Upper lobe of left lung (tissue), 6 donors: ENCODE measurements at places on chromosomes 4 and X.

- DNase-seq = no peak
Observed at GRCh38 chrX:15619053-15619755, 18.4 kb upstream of the ACE2 start.

DNA sequence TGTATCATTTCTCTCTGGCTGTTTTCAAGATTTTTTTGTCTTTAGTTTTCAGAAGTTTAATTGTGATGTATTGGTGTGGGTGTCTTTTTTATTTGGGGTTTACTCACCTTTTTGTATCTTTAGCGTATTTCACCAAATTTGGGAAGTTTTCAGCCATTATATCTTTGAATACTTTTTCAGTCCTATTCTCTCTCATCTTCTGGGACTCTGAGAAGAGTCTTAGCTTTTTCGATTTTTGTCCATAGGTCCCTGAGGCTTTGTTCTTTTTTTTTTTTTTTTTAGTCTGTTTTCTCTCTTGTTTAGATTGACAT is 23.8 kb downstream of the KDM6A start:
- DNase-seq = no peak

DNA sequence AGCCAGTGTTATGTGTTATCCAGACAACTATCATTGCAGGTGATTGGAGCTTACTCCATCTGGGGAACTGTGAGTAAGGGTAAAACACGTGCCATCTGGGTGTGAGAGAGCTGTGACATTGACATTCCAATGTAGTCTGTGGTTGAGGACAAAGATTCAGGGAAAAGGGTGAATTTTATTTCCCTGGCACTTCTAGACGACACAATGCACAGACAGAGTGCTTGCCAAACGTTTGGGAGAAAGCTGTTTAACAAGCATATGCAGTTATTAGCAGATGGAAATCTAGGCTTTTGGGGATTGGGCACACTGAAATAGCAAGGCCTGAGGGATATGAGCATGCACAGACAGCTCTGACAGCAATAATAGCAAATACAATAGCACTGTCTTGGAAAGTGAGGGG is 21.3 kb upstream of the CTSO start:
- DNase-seq = no peak

DNA sequence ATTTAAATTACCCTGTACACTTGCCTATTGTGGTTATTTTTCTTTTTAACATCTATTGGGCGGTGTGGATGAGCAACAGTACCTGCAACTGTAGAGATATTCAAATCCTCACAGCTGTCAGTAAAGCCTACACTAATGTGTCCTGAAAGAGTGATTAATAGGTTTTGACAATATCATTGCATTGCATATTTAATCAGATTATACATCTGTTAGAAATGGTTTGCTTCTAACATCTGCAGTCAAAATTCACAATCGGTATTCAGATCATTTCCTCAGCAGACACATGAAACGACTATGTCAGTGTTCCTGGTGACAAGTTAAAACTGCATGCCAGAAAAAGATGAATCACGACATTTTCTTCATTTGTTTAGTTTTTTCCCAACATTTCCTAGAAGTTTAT is 254.6 kb upstream of the EPHA5 start:
- no peak for DNase-seq

- DNase-seq = no peak
Observed at GRCh38 chr4:119939071-119939995, 127.3 kb downstream of the MAD2L1 start.

GRCh38 chr4:189050643-189051042 is 890.0 kb upstream of the FRG1 start:
- no peak for DNase-seq

DNA sequence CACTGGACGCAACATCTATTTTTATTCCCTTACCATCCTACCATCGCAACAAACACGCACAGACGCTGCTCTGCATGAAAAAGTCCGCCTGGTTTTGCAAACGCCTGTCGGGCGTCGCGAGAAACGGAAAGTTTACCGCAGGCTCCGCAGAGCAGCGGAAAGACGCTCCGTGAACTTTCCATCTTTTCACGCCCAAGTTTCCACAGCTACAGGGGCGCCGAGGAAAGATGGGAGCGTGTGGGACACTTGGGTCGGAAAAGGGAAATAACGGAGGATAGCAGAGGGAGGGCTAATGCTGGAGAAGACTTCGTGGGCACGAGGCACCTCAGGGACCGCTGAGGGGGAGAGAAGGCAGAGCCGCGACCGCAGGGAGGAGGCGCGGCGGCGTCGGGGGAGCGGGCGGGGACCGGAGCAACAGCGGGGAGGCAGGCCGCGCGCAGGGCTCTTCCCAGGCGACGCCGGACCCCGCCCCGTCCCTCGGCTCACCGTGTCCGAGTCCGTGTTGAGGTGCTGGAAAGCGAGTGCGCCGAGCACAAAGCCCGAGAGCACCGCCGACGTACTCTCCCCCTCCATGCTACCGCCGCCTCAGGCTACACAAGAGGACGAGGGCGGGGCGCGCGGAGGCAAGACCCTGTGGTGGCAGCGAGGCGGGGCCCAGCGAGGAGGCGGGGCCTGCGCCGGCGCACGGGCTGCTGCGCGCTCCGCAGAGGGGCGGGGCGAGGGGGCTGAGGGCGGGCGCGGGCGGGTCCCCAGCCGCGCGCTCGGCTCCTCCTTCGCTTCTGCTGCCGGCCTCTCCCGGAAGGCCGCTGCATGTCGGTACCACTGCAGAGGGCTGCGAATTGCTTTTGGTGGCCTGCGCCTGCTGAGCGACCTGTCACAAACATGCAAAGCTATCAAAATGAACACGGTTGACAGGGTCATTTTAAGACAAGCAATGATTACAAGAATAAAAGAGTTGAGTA is at the start of gene ABRAXAS1:
ABRAXAS1 (minus strand) TSS at position 601 of the 962 bp plus-strand sequence; CDS start at position 573, 28 bp downstream.
- peak; percentile 98 for DNase-seq

DNA sequence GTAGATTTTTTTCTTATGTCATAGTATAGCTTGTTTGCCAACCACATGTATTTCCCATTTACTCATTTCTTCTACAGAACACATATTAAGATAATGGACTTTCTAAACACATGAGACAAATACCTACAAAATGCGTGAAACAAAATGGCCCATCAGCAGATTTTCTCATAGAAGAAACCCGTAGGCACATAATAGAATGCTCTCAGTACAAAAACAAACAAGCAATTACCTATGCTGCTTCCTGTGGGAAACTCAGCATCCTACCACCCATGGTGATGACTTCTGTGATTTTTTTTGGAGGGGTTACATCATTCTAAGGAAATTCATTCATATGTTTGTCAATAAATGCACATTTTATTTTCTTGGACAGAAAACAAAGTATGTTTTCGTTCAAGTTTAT is 343.6 kb downstream of the SPRY1 start:
- DNase-seq = no peak

- DNase-seq = no peak
Observed at GRCh38 chr4:74319470-74319869, 11.2 kb downstream of the EPGN start.

DNA sequence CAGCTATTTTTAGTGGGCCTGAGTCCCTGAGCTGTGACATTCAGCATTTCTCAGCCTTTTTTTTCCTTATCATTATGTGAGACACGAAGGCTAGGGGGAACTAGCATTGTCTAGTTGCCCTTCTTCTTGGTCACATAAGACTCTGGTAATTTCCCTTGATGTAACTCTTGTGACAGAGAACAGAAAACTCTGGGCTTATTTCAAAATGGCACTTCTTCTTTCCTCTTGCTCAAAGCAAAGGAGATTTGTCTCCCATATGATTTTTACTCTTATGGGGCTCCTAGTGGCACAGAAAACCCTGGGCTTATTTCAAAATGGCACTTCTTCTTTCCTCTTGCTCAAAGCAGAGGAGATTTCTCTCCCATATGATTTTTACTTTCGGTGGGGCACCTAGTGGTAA is 14.7 kb downstream of the ATXN3L start:
- no peak for DNase-seq

GRCh38 chr4:87034527-87034926 is 99.7 kb downstream of the AFF1 start:
- DNase-seq = no peak

GRCh38 chr4:186040316-186040715 is 28.6 kb upstream of the TLR3 start:
- DNase-seq = no peak

GRCh38 chrX:13131396-13132137 is 87.1 kb upstream of the FAM9C start:
- peak; percentile 32 for DNase-seq

DNA sequence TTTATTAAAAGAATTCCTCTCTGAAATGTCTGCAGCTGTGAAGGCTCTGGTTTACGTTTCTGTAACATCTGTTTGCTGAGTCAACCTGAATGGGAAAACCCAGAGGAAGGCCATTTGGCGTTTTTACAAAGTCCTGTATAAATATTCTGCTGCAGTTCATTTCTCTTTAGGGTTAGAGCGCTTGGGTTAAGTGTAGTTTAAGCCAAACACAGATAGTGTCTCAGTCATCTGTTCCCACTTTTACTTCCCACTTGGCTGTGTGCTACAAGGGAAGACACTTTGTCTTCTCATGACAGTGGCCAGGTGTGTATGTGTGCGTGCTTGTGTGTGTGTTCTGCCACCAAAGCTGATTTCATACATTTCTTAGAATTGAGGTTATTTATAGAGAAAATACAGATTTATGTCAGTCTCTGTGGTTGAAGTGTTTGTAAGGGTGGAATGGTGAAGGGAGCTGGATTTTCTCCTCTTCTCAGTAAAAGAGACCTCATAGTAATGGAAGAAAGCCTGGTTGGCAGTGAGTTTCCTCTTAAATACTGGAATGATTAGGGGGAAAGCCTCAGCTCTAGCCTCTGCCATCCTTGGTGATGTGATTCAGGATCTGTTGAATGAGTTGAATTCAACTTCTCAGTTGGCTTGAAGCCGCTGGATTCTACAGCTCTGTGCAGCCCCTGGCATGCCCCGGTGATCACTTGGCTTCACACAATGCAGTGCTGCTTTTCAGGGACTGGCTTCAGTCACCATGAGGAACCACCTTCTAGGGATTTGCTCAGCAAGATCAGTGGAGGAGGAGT is 50.6 kb downstream of the JADE1 start:
- no peak for DNase-seq

GRCh38 chr4:87166296-87166854 is 54.0 kb downstream of the KLHL8 start:
- no peak for DNase-seq

DNA sequence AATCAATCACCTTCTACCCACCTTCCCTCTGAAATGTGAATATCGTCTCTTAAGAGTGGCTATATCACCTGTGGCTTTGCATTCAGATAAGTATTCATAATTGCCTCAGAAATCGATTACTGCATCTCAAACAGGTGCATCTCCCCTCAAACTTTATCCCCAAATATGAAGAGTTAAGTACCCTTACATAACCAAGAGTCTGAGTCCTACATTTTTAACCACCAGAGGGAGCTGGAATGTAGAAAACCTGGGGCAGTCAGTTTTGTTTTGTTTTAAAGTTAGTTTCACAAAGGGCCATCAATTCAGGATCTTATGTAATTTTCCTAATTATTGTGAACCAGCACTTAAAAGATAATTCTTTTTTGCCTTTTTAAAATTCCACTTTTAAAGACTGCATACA is 5.7 kb downstream of the TCEANC start:
- no peak for DNase-seq

DNA sequence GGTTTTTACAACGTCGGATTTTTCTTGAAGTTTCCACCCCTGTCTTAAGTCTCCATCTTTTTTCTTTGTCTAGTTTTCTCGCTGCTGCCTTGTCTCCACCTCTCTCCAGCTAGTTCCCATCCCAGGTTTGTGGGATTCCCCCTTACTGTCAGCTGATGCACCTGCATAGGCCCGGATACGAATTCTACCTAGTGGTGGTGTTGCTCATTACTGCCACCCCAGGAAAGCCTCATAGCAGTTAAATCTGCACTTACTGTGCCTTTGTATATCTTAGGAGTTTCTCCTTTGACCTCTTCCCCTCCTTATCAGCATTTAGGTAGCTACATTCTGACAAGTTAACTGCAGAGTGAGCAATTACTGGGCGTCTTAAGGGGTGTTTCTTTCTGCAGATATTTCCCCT is 1693.1 kb upstream of the TENM3 start:
- DNase-seq = no peak

DNA sequence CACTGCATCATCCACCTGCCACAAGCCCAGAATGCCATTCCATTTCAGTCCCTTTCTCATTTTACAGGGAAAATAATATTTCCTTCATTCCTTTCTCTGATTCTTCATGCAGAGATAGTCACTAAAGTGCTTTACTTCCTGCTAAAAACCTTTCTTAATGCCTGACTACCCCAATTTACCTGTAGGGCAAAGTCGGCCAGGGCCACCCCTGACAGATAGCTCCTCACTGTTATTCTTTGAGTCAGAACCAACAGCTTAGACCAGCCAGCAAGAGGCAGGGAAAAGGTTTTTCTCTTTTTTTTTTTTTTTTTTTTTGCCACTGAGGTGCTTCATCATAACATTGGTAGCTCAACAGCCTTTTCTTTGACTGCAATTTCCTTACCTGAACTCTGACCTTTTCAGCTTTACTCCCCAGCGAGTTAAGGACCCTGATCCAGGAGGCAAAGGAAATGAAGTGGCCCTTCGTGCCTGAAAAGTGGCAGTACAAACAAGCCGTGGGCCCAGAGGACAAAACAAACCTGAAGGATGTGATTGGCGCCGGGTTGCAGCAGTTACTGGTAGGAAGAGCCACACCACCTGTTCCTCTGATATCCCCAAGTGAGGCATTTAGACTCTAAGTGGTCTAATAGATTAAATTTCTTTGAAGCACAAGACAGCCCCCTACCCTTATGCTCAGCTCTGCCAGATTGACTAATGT is 85.0 kb downstream of the ALPK1 start:
- DNase-seq = no peak

GRCh38 chr4:63620271-63620670 is 789.0 kb downstream of the TECRL start:
- no peak for DNase-seq

- no peak for DNase-seq
Observed at GRCh38 chr4:1758306-1759121, 34.6 kb upstream of the FGFR3 start.

- DNase-seq = no peak
Observed at GRCh38 chrX:11970578-11971359, 167.5 kb upstream of the FRMPD4 start.

- no peak for DNase-seq
Observed at GRCh38 chr4:7705062-7705461, 234.6 kb downstream of the AFAP1 start.

GRCh38 chr4:174521800-174522182 is 497 bp downstream of the HPGD start:
- DNase-seq = peak; percentile 85

- DNase-seq = no peak
Observed at GRCh38 chr4:14059006-14059405, 431.5 kb upstream of the BOD1L1 start.

DNA sequence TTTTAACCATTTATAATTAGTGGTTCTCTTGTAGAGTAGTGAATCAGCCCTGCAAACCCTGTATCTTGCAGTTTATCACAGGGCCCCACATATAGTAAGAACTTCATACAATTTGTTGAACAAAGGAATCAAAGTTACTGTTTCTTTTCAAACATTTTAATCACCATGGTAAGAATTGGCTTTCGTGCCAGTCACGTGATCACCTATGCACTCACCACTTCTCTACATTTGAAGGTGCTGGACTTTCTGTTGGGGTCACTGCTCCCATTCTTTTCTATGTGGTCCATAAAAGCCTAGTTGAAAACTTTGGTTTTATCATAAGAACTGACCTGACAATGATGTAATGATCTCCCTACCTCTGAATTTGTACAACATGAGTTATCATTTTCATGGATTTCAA is 426.4 kb upstream of the CPEB2 start:
- no peak for DNase-seq
